ENCODE measurements at places on chromosomes 3 and 15.

DNA sequence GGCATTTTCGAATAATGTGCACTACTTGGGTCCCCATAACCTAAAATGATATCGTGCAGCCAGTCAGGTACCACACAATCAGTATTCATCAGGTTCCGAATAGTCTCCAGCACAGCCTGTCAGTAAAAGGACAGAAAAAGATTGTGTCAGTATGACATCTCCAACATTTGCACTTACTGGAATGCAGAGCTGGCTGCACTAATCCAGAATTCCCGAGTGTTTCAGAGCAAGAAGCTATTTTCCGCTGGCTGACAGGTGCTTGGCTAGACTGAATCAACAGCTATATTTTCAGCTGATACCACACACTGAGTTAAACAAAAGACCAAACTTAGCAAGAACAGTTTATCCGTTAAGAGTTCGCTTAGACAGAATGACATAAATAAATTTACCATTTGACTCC lies 68.8 kb downstream of the AQR start:
- no peaks in the 10 kb centered on the region for H3K27me3 ChIP-seq
- no peak overlapping the region for H3K27ac ChIP-seq
- H3K4me3 ChIP-seq = no peak overlapping the region
- DNase-seq = no peak
- H3K36me3 ChIP-seq = peaks cover 38% of the 10 kb centered on the region

- H3K4me1 ChIP-seq = no peaks in the 10 kb centered on the region
- no peak overlapping the region for H3K27ac ChIP-seq
- no peak overlapping the region for H3K4me3 ChIP-seq
- no peaks in the 10 kb centered on the region for H3K27me3 ChIP-seq
- no peak for DNase-seq
- peaks cover 5% of the 10 kb centered on the region for H3K36me3 ChIP-seq
Observed at GRCh38 chr15:51878446-51879386, 49.3 kb downstream of the TMOD3 start.

- DNase-seq = peak; percentile 20
- no peak overlapping the region for H3K4me3 ChIP-seq
- H3K36me3 ChIP-seq = no peaks in the 10 kb centered on the region
- no peak overlapping the region for H3K27ac ChIP-seq
- H3K27me3 ChIP-seq = no peaks in the 10 kb centered on the region
- no peaks in the 10 kb centered on the region for H3K4me1 ChIP-seq
Observed at GRCh38 chr3:192467230-192468140, 259.9 kb downstream of the FGF12 start.

- no peaks in the 10 kb centered on the region for H3K27me3 ChIP-seq
- no peaks in the 10 kb centered on the region for H3K36me3 ChIP-seq
- no peaks in the 10 kb centered on the region for H3K4me1 ChIP-seq
- H3K27ac ChIP-seq = no peak overlapping the region
- H3K4me3 ChIP-seq = no peak overlapping the region
Observed at GRCh38 chr15:81723701-81724100, 322.1 kb downstream of the MEX3B start.

DNA sequence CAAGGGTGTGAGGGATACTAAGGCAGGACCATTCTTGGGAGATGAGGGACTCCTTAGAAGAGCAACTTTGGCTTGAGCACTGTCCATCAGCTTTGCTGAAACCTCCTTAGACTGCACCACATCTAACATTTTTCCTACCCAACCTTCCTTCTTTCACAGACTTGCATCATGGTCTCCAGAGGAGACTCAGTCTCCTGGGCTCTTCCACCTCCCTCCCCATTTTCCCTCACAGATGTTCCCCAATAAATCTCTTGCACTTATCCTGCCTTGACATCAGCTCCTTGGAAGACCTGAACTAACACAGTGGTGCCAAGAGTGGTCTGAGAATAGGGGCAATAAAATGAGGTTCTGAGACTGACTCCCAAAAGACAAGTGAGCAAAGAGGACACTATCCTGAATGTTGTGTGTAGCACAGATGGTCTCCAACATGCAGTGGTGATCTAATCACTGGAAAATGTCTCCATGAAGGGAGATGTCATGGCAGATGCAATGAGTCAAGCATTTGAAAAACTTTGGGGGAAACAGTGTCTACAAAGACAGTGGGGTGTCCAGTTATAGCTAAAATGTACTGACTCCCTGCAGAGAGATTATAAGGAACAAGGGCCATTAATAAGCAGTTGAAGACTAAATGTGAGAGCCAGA lies 26.0 kb upstream of the BOC start:
- no peak for DNase-seq
- no peaks in the 10 kb centered on the region for H3K4me1 ChIP-seq
- H3K4me3 ChIP-seq = no peak overlapping the region
- no peak overlapping the region for H3K27ac ChIP-seq
- H3K27me3 ChIP-seq = no peaks in the 10 kb centered on the region

DNA sequence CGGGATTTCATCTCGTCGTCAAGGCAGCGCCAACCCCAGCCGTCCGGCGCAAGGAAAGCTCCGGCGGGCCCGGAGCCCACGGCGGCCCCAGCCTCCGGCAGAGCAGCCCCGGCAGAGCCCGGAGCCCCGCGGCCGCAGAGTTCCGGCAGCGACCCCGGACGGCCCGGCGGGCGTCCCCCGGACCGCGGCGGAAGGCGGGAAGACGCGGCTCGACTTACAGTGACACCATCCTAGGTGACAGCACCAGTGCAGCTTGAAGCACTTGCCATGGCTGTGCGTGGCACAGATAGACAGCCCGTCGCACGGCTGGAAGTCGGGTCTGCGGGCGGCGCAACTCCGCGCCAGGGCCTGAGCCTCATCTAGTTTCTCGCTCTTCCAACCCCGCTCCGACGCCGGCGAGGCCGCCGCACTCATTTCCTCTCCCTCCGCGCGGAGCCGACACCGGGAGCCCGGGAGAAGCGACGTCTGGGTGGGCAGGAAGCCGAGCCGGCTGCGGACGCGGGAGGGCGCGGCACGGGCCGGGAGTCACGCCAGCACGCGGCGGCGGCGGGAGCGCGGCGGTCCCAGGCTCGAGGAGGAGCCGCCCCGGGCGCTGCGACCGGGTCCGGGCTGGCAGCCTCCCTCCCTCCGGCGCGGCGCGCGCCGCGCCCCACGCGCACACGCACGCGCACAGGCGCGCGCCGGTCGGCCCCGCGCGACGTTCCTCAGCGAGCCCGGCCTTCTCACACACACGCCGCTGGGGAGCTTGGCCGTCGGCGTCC lies at the start of gene C3orf70:
TSS of gene C3orf70 (minus strand) at position 651 of the 761 bp plus-strand sequence. CDS start at position 414, 237 bp downstream.
- peak within 1 kb of the TSS; percentile 41 for H3K4me3 ChIP-seq
- H3K27ac ChIP-seq = no peak within 1 kb of the TSS
- peaks cover 13% of the 10 kb centered on the region for H3K27me3 ChIP-seq
- H3K4me1 ChIP-seq = no peaks in the 10 kb centered on the region
- DNase-seq = no peak

DNA sequence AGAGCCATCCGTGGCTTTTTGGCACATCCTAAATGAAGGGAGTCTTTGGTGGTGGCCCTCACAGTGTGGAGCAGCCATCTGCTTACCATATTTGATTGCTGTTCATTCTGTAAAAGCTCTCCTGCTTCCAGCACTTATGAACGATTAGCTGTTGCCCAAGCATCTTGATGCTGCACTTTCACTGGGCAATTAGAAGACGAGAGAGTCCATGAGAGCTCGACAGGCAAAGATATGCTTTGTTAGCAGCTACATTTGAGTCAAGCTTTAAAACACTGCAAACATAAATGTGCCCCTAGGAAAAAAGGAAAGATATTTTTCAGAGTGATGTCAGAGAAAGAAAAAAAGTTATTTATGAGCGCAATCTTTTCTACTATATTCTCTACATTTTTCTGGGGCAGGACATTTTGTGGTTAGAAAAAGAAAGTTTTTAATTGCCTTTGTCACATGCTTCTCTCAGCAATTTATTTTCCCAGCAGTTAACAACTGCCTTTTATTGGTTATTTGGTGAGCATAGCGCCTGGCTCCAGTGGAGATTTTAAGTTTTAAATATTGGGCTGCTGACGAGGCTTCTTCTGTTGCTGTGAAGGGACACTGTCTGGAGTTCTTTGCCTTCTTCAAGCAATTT lies 468.4 kb downstream of the C3orf38 start:
- H3K27me3 ChIP-seq = no peaks in the 10 kb centered on the region
- no peaks in the 10 kb centered on the region for H3K4me1 ChIP-seq
- no peaks in the 10 kb centered on the region for H3K36me3 ChIP-seq

DNA sequence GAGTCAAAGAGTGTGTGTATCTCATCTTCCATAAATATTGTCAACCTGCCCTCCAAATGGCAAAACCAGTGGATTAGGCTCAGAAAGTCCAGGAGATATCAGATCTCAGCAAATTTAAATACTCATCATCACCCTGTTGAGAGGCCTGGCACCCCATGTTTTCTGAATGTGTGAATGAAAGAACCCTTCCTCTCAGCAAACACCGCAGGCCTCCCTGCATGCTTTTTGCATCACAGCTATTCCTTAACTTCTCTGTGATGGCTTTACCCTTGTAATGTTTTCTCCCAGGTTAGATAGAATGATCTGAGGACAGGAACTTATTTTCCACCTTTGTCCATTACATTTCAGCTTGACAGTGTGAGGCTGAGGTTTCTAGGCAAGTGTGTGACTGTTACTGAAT lies 43.6 kb upstream of the NMNAT3 start:
- no peak overlapping the region for H3K4me3 ChIP-seq
- H3K27ac ChIP-seq = no peak overlapping the region
- no peaks in the 10 kb centered on the region for H3K4me1 ChIP-seq
- no peaks in the 10 kb centered on the region for H3K36me3 ChIP-seq

- H3K27ac ChIP-seq = no peak overlapping the region
- H3K4me1 ChIP-seq = peaks cover 7% of the 10 kb centered on the region
- no peaks in the 10 kb centered on the region for H3K36me3 ChIP-seq
Observed at GRCh38 chr3:10371167-10371566, 50.3 kb upstream of the SEC13 start.

DNA sequence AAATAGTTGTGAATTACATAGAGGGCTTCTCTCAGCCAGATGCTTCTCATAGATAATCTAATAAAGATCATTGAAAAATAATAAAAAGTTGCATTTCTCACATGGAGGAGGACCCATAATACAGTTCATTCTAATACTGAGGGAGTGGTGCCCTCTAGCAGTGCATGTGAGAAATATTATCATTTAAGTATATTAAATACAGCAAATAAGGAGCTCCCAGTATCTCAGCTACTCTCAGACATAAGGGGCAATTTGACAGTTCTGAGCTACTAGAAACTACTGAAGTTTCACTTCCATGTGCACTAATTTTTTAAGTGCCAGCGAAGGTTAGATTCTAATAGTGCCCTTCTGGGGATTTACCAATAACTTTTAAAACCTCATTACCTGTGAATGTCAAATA lies 188.3 kb downstream of the IL5RA start:
- H3K36me3 ChIP-seq = no peaks in the 10 kb centered on the region
- H3K27ac ChIP-seq = no peak overlapping the region
- DNase-seq = no peak
